ENCODE measurements at places on chromosomes 7 and 10.
A peak's percentile ranks its signal among the peaks of the same experiment; 100 is the strongest.

GRCh38 chr10:93947055-93947454, 46.7 kb upstream of the PLCE1 start:
- DNase-seq: no peak

DNA sequence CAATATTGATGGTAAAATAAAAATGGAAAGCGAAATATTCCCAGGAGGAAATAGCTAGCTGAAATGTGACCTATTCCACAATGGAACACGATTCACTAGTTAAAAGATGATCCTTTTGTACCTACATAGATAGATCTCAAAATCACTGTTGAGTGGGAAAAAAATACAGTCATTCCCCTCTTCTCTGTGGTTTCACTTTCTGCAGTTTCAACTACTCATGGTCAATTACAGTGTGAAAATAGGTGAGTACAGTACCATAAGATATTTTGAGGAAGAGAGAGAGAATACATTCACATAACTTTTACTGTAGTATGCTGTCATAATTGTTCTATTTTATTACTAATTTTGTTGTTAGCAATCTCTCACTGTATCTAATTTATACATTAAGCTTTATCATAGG, 56.0 kb upstream of the COL13A1 start:
- no peak for DNase-seq

GRCh38 chr10:29323367-29323766, 34.5 kb downstream of the LYZL1 start:
- no peak for DNase-seq

DNA sequence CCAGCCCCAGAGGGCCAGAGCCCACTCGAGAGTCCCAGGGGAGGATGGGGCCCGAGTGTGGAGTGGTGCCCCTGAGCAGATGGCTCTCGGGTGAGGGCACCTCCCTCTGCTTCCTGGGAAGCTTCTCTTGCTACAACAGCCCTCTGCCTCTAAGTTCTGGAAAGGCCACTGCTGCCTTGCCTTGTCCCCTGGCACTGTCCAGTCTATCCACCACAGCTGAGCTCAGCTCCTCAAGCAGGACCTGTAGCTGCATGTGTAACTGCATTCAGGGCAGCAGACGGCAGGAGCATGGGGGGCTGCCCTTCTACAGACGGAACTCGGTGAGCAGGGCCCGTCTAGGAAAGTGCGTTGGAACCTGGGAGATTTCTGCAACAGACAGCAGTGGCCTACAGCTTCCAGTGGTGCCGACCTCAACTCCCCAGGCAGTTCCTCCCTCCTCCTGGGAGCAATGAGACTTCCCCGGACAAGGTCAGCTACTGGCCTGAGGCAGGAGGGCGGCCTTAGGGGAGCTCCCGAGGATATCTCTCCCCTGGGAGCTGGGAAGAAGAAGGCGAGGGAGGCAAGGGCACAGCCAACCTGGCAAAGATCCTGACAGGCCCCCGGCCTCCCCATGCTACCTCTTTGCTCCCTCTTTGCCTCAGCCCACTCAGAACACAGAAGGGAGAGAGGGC, 88.5 kb downstream of the DLG5 start:
- DNase-seq: no peak

DNA sequence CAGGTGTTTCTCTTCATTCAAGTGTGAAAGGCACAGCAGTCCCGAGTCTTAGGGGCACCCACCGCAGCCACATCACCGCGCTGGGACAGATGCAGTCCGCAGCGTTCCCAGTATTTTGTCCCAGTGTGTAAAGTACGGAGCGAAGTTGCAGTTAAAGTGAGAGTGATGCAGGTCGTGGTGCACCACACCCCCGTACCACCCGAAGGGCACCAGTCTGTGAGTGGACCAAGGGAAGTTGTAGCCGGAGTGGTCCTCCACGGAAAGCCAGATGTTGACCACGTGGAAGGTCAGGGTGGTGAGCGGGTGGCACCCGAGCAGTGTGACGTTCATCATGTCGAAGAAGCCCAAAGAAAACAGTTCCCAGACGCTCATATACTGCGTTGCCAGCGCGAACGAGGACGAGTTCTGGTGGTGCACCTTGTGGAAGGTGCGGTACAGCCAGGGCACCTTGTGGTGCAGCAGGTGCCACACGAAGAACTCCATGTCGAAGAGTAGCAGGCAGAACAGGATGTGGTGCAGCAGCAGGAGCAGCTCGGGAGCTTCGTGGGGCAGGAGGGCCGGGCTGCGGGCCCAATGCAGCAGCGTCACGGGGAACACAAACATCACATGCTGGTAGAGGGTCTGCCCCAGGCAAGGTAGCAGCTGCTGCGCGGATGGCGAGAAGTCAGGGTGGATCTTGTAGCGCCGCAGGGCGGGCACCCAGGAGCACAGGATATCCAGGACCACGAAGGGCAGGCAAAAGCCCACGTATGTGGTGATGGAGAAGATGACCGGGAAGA, 526 bp downstream of the CH25H start:
- DNase-seq: peak; percentile 26

- no peak for DNase-seq
These were observed 38.4 kb downstream of the SLC39A12 start for GRCh38 chr10:17989908-17990767.

- no peak for DNase-seq
These were observed 403 bp upstream of the ENO4 start for GRCh38 chr10:116848944-116849247.

- no peak for DNase-seq
These were observed 54.9 kb downstream of the SEMA3E start for GRCh38 chr7:83593921-83594475.

GRCh38 chr7:47846138-47846836, 102.0 kb downstream of the PKD1L1 start:
- no peak for DNase-seq

DNA sequence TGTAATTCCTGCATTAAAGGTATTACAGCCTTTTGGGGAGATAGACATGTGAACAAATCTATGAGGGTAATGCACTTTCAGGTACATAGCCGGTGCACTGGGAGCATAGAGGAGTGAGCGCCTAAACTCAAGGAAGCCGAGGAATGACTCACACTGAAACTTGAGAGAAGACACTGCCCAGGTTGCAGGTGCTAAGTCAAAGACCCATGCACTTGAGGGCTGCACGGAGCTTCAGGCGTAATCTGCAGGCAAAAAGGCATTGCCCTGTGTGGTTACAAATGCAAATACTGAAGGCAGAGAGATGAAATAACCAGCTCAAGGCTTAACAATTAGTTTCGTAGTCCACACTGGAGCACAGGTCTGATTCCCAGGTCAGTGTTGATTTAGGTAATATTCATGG, 51.0 kb upstream of the OSBPL3 start:
- no peak for DNase-seq

GRCh38 chr7:34438436-34438835, 219.6 kb upstream of the NPSR1 start:
- no peak for DNase-seq

DNA sequence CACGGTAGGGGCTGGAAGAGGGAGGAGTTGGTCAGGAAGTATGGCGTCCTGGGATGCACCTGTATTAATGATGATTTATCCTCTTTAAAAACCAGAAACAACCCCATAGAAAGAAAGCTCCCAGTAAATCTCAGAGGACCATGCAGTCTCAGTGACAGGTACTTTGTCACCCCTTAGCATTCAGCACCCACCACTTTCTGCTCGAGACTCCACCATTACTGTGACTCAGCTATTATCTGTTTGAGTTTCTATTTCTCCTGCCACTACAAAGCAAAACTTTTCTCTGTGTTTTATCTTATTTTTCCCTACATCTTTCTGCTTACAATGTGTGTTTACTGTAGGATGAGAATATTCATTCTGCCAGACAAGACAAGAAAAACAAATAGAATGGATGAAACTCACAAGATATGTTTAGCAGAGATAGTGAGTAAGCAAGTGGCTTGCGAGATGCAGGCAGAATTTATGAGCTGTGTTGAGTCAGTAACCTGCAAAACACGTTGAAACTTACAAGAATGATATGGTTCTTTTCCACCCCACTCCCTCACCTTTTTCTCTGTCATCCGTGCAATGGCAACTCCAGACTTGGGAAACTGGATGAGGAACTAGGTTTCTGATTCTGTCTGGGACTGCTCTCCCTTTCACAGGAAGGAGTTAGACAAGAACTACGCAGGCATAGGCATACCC, 127.1 kb downstream of the AOAH start:
- no peak for DNase-seq

- no peak for DNase-seq
These were observed 44.3 kb downstream of the PRKAG2 start for GRCh38 chr7:151832656-151833055.

DNA sequence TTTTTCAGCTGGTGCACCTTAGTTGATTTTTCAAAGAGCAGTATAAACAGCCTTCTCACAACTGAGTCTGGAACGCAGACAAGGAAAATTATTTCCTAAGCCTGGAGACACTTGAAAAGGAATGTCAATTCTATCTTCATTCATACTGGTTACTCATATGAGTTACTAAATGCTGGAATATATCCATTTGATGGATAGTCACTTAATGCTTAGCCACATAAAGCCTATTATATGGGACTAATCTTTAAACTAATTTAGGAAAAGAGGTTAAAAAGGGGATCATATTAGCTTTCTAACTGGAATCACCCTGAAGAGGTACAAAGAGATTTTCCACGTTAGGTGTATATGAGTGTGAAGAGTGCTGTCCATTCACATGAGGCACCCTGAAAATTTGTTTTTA, 1.7 kb upstream of the HOXA4 start:
- no peak for DNase-seq

GRCh38 chr7:39672176-39672575, 48.8 kb downstream of the RALA start:
- no peak for DNase-seq

DNA sequence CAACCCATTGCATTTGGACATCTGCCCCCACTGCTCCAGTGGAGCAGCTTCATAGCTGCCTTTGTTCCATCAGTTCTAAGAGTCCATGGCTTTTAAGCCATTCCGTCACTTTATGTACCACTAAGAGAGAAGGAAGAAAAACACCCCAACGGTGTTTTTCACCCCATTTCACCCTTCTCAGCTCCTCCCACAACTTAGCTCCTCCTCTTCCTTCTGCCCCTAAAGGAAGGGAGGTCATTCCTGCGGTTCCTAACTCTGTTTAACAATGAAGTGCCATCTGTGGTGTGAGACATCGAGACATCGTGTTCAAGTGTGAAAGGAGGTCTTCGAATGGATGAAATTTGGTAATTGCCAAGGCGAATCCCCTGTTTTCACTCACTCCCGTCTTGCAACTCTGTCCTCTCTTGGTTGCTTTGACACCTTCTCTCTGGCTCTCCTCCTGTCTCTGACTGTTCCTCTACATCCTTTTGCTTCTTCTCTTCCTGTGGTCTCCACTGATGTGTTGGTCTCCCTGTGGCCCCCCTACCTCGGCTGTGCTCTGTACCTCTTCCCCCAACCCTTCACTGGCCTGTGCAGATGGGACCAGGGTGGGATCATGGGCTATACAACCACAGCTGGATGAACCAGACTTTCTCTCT, 23.0 kb downstream of the SMKR1 start:
- no peak for DNase-seq

GRCh38 chr7:20954711-20955619, 168.3 kb upstream of the SP8 start:
- DNase-seq: no peak

- no peak for DNase-seq
These were observed 1.6 kb upstream of the ANKRD2 start for GRCh38 chr10:97570789-97571471.

DNA sequence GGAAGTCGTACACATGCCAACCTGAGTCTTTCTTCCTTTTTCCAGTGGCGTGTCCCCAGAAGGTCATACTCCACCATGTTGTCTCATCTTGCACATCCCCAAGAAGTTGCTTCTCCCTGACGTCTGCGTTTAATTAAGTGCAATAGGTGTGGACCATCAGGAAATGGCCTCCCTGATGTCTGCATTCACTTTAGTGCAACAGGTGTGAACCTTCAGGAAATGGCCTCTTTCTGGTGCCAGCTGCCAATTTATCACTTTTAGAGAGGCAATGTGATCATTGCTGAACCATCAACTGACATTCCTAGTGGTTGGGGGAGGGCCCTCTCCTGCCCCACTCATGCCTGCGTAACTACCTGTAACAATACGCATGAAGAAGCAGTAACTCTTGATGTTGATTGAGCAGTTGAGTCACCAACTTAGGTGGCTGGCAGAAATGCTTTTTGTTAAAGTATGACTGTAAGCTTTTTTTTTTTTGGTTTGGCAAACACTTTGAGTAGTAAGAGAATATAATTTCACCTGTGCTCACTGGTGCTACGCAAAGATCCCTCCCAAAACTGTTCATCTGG, 25.8 kb downstream of the SCIN start:
- no peak for DNase-seq

DNA sequence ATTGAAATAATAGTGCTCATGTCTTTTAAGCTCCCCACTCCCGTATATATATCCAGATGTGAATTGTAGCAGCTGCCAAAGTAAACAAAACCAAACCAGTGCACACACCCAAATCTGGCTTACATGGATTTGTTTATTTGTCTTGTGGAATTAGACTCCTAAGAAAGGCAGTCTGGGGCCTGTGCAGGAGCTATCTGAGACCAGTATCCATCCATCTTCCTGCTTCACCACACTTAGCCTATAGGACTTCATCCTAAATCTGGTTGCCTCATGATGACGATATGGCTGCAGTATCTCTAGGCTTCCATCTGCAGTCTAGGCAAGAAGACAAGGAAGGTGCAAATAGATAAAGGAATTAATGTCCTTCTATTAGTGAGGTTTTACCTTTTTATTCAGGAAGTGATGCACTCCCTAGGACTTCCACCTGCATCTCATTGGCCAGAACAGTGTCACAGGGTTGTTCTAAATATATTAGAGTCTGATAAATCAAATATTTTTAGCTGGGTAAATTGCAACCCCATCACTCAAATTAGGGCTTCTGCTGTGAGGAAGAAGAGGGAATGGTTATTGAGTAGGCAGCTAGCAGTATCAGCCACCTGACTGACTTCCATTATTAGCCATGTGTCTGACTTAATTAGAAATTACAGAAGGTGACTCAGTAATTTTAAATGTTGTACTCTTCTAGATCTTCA, 6.0 kb downstream of the WIPF3 start:
- DNase-seq: no peak

- DNase-seq: no peak
These were observed 35.9 kb downstream of the EGFR start for GRCh38 chr7:55054758-55055157.

DNA sequence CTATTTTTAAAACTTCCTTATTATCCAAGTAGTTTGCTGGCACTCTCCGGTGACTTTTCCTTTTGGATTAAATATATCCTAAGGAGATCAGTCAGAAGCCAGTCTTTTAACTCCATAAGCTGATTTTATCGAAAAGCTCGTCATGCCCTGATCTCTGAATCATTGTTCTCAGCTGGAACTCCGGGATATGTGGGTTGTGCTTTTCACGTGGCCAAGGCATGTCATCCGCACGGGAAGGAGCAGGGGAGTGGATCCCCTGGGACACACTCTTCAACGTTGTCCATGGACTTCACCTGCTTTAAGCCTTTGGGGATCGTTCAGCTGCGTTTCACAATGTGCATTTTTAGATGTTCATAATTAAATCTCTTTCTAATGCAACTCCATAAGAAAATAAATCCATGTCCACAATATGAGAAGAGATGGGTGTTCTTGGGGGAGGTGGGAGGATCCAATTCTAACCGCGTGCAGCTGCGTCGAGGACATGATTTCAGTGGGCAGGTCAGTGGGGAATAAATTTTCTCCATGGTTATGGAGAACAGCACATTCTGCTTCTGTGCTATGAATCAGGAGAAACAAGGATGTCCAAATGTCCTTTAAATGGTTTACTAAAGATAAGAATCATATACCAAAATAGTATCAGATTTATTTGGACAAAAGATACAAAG, 229.5 kb upstream of the ADARB2 start:
- DNase-seq: no peak

GRCh38 chr10:96858706-96859050, 26.6 kb downstream of the LCOR start:
- DNase-seq: no peak

GRCh38 chr10:132677096-132677472, 108.9 kb downstream of the NKX6-2 start:
- DNase-seq: no peak
